ENCODE measurements at places on chromosomes 16 and 17.

GRCh38 chr16:27526180-27526579, 23.5 kb downstream of the GTF3C1 start:
- DNase-seq: no peak

DNA sequence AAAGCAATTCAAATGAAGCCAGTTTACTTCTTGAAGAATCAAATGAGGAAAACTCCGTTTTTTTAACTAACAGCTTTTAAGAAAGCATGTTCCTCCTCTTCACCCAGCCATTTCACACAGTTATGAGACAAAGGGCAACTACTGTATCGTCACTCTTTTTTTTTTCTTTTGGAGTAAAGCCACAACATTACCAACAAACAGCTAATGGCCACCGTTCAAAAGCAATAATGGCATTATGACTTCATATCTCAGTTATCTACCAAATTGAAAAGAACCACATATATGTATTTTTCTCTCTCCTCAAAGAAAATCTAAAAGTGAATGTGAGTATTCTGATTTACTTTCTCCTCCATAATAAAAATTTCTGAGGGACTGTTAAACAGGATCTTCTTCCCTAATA, 14.5 kb downstream of the GRB2 start:
- no peak for DNase-seq

GRCh38 chr17:33370401-33370800, 77.3 kb upstream of the ASIC2 start:
- no peak for DNase-seq

GRCh38 chr17:52504081-52504480, 345.6 kb upstream of the CA10 start:
- no peak for DNase-seq

DNA sequence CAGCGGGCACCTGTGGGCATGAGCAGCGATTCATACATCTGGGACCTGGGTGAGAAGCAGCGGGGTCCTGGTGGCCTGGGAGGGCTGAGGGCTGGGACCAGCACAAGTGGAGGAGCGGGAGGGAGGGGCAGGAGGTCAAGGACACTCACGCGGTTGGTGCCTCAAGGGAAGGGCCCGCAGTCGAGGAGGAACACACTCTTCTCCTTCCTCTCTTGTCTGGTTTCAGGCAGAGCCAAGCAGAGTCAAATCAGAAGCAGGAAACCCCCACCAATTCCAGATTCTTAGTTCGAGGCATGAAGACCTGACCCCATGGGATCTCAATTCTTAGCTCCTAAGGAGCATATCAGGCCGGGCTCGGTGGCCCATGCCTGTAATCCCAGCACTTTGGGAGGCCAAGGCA, 15.7 kb downstream of the DNAI2 start:
- no peak for DNase-seq

DNA sequence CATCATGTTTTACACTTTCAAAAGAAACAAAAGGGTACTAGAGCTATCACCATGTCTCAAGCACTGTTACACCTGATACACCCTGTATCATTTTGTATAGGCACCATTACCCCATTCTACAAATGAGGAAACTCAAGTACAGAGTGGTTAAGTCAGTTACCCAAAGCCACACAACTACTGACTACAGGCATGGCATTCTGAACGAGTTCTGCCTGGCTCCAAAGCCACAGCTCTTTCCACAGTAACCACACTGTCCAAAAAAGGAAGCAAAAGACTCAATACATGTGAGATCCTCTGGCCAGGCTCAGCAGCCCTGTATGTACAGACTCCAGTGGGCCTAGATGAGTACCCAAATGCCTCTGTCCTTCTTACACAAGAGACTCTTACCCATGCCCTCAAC, 4.7 kb downstream of the DYNC1LI2 start:
- DNase-seq: no peak

GRCh38 chr16:89345642-89346150, 128.2 kb downstream of the ZNF778 start:
- no peak for DNase-seq

DNA sequence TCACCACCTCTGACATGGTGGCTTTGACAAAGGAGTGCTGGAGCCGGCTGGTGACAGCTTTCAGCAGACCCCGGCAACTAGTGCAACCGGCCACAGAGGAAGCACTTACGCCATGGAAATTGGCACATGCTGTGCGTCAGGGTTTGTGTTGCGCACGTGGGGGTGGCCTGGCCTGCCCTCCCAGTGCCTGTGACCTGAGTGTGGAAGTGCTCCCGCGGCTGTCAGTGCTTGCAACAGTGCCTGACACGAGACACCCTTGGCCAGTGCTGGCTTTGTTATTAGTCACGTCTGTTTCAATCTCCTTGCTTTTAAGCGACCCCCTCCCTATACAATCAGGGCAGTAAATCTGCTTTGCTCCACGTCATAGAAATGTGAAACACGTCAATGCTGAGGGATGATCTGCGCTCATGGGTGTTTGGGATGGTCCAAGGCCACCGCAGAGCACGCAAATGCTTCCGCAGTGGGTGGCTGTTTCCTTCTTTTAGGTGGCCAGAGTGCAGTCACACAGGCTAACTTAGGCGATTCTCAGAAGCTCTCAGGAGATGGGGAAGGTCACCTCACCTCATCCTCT, 64.3 kb downstream of the PGS1 start:
- DNase-seq: peak; percentile 9

DNA sequence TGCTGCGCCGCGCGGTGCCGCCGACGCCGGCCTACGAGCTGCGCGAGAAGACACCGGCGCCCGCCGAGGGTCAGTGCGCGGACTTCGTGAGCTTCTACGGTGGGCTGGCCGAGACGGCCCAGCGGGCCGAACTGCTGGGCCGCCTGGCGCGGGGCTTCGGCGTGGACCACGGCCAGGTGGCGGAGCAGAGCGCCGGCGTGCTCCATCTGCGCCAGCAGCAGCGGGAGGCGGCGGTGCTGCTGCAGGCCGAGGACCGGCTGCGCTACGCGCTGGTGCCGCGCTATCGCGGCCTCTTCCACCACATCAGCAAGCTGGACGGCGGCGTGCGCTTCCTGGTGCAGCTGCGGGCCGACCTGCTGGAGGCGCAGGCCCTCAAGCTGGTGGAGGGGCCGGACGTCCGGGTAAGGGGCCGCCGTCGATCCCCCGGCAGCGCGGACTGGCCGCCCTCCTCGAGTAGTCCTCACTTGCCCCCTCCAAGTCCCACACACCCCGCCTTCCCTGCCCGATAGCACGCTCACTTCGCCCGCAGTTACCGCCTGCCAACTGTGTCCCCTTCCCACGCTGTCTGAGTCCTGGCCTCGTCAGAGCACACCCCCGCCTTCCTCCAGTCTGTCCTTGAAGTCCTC, 470 bp downstream of the MLYCD start:
- DNase-seq: no peak
